ENCODE measurements at places on chromosomes 6 and 20.

DNA sequence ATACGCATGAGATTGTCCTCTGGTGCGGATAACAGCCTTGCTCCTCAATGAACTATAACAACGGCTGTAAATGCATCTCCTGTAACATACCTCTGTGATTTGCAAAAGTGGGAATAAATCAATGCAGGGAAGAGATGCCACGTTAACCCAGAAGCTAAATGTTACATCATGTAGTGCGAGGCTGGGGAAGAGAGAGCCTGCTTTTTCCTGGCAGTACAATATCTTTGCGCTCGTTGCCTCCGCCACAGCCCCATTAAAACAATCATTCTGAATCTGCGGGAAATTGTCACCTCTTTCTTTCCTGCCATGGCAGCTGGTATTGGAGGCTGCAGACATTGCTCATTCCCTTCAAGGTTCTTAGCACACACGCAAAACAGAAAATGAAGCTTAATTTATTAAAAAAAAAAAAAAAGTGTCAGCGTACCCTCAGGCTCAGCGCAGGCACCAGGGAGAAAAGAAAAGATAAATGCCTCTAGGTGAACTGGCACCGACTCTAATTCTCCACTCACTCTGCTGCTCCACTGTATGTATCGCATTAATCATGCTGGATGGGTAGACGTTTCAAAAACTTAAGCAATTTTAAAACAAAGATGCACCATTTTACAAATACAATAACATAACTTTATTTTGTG, 70.2 kb upstream of the TFB1M start:
- no peak for DNase-seq

GRCh38 chr6:99289701-99290100, 59.8 kb downstream of the FAXC start:
- no peak for DNase-seq

DNA sequence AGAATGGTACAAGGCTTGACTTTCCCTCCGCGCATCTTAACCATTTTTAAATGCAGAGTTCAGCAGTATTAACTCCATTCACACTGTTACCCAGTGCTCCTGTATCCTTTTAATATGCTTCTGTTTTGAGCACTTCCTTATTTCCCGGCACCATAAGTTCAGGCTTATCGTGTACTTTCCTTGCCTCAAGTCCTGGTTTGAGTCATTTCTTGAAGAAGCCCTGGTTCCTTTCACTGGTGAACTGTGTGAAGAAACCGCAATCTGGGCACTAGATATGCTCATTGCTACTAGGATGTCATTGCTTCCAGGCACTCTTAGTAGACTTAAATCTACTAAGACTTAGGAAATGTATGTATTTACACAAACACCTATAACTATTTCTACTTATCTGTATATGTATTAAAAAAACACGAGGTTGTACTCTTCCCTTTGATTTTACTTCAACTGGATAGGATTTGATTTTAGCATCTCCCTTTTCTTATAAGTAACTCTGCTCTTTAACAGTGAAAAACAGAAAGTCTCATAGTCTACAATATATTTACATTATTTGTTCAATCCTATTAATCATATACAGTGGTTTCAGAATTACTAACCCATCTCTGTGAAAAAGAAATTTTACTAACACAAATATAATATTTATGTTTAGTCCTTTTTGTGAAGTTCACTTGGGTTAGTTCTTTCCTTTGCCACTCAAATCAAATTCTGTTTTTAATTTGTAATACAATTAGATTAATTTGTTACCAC, 135.5 kb downstream of the CDKAL1 start:
- DNase-seq = no peak

- no peak for DNase-seq
These were observed 186.9 kb downstream of the ERMARD start for GRCh38 chr6:169938262-169938701.

DNA sequence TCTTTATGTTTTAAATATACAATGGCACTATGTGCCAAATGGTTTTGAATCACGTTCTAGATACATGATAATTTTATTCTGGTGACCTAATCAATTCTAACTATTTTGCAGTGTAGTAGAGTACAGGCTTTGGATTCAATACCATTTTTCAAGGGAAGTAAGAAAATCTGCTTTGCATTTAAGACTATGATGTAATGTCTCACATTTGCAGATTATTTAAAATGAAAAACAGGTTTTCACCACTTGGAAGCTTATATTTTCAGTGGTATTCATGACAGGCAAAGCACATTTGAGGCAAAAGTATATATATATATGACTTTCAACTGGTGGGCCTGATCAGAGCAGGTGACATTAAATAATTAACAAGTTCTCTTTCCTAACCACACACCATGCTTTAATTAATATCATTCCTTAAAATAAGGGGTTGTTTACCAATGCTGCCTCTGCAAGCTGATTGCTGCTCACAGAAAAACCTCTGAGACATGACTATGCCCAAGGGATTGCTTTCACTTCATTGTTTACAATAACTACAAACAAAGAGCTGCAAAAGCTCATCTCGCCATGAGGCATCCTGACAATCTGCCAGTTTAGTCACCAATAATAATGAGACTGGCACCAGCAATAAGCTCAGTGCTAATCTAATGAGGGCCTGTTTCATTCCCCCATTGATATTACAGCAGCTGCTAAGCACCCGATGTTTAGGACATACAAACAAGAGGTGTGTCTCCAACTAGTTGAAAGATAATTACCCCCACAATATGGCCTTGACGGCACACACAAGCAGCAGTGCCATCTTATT, 1176.0 kb upstream of the GJE1 start:
- no peak for DNase-seq

DNA sequence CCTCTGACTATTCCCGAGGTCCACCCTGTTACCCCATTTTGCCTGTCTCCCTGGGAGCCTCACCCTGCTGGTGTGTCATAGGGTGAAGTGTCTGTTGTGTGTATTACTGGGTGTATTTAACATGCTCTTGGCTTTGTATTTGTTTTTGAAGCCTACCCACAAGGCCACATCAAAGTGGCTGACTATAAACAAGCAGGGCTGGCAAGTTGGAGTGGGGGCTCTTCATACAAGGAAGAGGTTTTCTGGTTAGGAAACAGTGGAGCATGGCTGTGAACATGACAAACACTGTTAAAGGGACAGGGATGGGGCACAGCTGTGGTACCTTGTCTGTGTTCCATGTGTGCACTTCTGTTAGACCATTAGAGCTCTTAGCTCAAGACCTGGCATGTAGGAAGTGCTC, 26.3 kb downstream of the HECA start:
- no peak for DNase-seq

GRCh38 chr6:10528158-10528981, 7.2 kb downstream of the GCNT2 start:
- no peak for DNase-seq

DNA sequence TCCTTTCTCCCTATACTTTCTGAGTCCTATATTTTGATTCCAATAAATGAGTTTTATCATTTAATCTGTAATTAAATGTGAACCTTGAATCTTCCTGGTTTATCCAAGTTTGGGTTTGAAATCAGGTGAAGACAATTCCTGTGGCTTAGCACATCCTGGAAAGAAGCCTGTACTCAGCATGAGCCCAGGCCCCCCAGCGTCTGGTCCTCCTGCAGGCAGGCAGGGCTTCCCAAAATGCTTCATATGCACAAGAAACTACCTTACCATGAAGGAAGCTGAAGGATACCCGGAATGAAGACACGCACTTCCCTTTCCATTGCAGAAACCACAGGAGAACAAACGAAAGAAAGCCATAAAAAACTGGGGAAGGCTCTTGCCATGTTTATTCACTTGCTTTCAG, 157.4 kb upstream of the PDE10A start:
- no peak for DNase-seq

- DNase-seq = no peak
These were observed 66.4 kb downstream of the PHF20 start for GRCh38 chr20:35838205-35838604.

Measured in sciatic nerve (tissue), 2 donors.